ENCODE measurements at places on chromosomes 3 and 15.

DNA sequence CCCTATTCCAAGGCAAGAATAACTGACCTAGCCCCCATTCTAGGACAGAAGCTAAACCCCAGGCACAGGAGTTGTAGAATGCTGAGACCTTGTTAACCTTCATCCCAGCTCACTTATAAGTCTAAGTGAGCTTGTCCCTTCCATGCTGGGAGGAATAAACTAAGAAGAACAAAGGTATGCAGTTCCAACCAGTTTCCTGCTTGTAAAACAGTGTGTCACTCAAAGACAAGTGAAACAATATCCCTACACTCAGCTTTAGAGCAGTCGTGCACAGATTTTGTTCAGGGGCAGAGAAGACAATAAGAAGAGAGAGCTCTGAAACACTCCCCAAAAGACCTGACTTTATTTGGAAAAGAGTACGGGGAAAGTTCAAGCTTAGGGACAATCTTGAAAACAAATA, 292.1 kb downstream of the CGGBP1 start:
- DNase-seq = no peak

DNA sequence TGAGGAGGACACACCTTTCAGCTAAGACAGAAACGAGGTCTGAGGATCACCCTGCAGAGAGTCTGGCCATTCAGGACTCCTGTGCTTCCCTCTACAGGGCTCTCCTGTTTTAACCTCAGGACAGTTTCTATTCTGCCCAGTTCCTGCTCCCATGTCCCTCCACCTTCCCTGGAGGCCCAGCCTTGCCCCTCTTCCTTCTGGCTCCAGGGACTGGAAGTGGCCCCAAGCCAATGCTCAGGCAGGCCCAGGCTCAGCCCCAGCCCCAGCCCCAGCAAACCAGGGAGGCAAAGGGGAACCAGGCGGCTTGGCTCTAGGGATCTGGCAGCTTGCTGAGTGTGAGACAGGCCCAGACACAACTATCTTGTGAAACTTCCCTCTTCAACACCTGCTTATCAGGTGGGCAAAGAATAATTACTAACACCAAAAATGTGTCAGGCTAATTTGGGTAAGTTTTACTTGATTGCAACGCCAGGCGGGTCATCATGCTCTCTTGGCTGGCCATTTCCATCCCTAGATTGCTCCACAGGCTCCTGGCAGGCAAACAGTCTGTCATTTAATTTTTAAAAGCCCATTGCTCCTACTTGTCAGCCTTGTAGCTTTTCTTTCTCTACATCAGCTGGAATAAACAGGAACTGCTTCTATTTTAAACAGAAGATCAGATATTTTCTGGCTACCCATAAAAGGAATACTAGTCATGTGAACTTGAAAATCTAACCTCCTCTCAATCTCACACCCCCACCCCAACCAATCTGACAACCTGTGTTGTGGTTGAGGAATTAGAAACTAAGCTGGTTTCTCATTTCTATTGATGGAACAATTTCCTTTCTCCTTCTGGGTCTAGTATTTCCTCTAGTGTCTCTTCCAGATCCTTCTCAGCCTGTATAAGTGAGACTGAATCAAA, 33.5 kb downstream of the UPK1B start:
- no peak for DNase-seq

DNA sequence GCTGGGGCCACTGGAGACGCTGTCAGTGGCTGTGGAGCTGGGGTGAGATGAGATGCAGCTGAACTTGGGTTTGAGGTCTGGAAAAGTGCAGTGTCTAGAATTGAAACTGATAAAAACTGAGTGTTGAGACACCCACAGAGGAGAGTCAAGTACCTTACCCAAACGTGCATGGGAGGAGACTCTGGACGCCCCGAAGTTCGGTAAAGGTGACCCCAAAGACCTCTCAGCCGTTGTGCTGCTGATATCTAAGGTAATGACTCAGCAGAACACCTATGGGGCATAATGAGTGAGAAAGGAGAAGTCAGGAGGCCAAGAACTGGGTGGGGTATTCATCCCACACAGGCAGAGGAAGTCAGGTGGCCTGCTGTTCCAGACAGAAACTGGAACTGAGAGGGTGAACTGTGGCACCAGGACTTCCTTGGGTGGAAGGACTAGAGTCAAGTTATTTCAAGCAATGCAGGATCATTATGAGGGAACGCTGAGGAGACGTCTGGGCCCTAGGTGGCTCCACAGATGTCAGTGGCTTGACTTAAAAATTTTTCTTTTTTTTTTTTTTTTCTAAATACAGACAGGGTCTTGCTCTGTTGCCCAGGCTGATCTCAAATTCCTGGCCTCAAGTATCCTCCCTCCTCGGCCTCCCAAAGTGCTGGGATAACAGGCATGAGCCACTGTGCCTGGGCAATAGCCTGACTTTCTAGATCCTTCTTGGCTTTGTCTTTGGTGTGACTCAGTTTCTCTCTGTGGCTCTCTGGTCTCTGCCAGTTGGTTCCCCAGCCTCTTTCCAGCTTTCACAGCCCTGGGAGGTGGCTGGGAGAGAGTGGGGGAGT, 67.6 kb upstream of the GCNT3 start:
- peak; percentile 86 for DNase-seq

- no peak for DNase-seq
Measured at GRCh38 chr15:20295238-20295811, 246.3 kb downstream of the GOLGA6L6 start.

- no peak for DNase-seq
Measured at GRCh38 chr3:176490357-176490756, 706.9 kb downstream of the TBL1XR1 start.

DNA sequence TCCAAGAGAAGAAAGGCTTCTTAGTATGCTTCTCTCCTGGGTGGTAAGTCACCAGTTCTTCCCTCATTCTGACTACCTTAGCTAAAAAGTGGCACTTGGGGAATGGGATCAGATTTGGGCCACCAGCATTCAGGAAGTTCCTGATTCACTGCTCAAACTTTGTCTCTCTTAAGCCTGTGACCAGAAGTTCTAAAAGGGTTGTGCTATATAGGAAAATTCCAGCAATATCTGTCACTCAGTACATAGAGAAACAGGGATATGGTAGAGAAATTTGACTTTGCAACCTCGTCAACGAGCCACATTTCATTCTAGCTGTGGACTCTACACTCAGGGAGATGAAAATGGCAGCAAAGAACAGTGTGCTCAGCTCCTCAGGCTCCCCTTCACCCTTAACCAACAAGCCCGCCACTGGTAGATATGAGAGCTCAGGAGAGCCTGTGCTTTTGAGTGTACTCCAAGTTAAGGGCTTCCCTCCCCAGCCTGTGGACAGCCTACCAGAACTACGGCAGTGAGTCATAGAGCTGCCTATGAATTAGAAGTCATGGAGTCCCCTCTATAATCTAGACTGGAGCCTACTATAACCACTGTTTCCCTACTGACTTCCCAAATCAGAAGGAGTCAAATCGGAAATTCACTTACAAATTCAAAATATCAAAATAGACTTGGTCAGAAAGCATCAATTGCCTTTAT, 52.6 kb upstream of the MYO5C start:
- no peak for DNase-seq

GRCh38 chr3:132344666-132345280, 27.6 kb downstream of the ACP3 start:
- DNase-seq = no peak

GRCh38 chr15:50358845-50359244, 3.8 kb upstream of the GABPB1 start:
- DNase-seq = no peak

GRCh38 chr3:49801160-49801559, 1.5 kb upstream of the CDHR4 start:
- DNase-seq = no peak

DNA sequence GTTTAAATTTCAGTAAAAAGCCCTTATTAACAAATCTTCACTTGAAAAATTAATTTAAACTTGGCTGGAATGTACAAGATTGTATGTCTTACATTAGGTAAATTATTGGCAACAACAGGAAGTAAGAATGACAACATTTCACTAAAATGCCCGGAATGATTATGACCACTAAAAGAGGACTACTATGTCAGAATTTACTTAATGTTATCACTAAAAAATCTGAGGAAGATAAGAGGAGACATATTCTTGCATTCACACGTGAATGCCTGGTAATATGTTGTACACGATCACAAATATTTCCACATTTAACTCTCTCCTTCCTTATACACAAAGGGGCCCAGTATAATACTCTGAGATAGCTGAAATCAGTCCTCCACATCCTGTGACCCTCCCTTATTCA, 29.7 kb downstream of the VGLL3 start:
- no peak for DNase-seq

GRCh38 chr3:160003520-160004128, 15.0 kb downstream of the IL12A start:
- no peak for DNase-seq

DNA sequence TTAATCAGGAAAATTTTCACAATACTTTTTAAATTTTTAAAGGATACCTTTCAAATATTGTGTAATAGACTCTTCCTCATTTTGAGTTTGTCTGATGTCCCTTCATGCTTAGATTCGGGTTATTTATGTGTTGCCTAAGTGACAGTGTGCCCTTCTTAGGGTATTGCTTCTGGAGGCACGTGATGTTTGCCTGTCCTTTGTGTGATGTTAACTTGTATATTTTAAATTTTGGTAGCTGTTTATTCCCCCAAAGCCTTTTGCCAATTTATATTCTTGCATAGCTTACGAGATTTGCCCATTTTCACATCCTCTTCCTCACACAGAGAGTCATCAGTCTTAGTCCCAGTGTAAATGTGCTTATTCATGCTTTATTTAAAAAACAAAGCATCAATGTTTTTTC, 433.1 kb downstream of the EPHB1 start:
- no peak for DNase-seq

- peak; percentile 33 for DNase-seq
Measured at GRCh38 chr15:69881302-69881670, 216.4 kb downstream of the TLE3 start.

All from GM12864 (cell line).